ENCODE measurements at places on chromosomes 3 and 15.
A peak's percentile ranks its signal among the peaks of the same experiment; 100 is the strongest.

DNA sequence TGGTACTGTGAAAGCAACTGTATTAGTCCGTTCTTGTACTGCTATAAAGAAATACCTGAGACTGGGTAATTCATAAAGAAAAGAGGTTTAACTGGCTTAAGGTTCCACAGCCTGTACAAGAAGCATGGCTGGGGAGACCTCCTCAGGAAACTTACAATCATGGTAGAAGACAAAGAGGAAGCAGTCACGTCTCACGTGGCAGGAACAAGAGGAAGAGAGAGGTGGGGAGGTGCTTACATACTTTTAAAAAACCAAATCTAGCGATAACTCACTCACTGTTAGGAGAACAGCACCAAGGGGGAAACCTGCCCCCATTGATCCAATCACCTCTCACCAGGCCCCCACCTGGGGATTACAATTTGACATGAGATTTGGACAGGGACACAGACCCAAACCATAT lies 48.9 kb downstream of the IQGAP1 start:
- no peak for DNase-seq

GRCh38 chr3:107493134-107493533 lies 29.6 kb upstream of the BBX start:
- no peak for DNase-seq

DNA sequence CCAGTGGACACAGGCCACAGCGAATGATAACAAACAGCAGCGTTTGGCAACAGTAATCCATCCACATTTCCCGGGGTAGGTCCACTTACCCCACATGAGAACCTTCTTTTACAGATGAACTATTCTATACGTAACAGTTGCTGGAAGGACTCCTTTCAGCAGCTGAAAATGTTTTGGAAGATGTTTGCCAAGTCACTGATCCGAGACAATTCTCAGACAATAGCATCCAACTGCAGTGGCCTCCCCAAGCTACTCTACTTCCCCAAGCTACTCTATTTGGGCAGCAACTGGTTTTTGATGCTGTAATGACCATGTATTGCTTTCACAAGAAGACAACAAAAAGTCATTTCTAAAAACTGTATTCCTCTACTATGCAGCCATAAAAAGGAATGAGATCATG lies 87.5 kb downstream of the ADAMTS17 start:
- no peak for DNase-seq

- DNase-seq = no peak
Measured at GRCh38 chr15:26113296-26113695, 250.2 kb upstream of the ATP10A start.

GRCh38 chr15:41780266-41780665 lies 6.0 kb downstream of the MAPKBP1 start:
- DNase-seq = no peak

GRCh38 chr3:46662771-46663551 lies 30.5 kb downstream of the ALS2CL start:
- peak; percentile 31 for DNase-seq

GRCh38 chr3:127387119-127387518 lies 99.3 kb upstream of the PRR20G start:
- DNase-seq = no peak

- DNase-seq = peak; percentile 67
Measured at GRCh38 chr15:28955160-28955992, 69.6 kb downstream of the APBA2 start.

Data from EL (cell line).